CD4-positive, alpha-beta T cell treated with Interferon gamma for 1 hour (primary cell): ENCODE measurements at places on chromosomes 16 and 17.
A peak's percentile ranks its signal among the peaks of the same experiment; 100 is the strongest.

DNA sequence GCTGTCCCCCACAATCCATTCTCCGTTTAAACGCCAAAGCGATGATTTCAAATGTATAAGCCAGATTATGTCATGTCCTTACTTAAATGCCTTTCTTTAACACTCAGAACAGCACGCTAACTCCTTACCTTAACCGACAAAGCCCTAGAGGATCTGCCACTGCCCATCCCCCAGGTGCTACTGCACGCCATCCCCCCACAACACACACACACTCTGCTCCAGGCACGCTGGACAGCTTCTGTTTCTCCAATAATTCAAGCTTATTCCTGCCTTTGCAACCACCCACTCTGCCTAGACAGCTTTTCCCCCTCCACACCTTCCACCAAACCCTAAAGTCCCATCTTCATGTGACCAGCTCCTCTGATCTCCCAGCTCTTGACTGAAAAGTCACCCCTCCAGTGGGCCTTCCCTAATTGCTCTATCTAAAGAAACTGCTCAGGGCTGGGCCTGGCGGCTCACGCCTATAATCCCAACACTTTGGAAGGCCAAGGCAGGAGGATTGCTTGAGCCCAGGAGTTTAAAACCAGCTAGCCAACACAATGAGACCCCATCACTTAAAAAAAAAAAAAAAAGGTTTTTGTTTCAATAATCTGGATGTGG lies 38.9 kb upstream of the RPL38 start:
- no peak for DNase-seq

DNA sequence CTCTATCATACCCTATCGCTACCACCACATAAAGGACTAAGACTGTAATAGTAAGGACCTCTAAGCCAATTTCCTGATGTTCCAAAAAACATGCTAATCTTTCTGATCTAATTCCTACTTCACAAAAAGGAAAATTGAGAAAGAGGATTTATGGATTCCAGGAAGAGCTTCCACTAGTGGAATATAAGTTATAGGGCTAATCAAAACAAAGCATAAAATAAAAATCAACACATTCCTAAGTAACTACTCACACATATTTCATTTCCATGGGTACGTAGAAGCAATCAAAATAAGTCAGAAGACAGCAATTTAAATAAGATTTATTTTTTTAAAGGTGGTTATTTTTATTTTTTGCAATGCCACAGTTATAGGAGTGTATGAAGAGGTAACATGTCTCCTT lies 12.4 kb downstream of the CCDC43 start:
- no peak for DNase-seq

DNA sequence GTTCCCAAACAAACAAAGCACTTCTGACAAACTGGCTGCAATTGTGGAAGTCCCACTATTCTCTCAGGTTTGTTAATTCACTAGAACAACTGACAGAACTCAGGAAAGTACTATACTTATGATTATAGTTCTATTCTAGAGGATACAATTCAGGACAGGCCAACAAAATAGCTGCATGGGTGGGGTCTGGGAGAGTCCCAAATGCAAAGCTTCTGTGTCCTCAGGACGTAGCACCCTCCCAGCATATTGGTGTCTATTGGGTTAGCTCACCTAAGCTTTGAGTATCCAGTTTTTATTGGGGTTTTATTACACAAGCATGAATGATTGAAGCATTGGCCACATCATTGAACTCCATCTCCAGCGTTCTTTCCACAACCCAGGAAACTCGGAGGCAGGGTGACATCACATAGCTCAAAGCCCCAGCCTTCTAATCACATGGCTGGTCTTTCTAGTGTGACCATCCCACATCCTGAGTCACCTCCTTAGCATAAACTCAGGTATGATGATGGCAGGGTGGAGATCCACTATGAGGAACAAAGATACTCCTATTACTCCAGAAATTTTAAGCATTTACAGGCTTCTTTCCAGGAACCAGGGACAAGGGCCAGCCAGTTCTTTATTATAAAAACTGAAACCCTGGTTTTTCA lies 43.9 kb upstream of the CCNF start:
- DNase-seq: no peak

- DNase-seq: no peak
Measured at GRCh38 chr16:54651440-54652195, 279.0 kb upstream of the IRX5 start.

GRCh38 chr17:81393684-81394376 lies 1.4 kb upstream of the BAHCC1 start:
- peak; percentile 88 for DNase-seq

DNA sequence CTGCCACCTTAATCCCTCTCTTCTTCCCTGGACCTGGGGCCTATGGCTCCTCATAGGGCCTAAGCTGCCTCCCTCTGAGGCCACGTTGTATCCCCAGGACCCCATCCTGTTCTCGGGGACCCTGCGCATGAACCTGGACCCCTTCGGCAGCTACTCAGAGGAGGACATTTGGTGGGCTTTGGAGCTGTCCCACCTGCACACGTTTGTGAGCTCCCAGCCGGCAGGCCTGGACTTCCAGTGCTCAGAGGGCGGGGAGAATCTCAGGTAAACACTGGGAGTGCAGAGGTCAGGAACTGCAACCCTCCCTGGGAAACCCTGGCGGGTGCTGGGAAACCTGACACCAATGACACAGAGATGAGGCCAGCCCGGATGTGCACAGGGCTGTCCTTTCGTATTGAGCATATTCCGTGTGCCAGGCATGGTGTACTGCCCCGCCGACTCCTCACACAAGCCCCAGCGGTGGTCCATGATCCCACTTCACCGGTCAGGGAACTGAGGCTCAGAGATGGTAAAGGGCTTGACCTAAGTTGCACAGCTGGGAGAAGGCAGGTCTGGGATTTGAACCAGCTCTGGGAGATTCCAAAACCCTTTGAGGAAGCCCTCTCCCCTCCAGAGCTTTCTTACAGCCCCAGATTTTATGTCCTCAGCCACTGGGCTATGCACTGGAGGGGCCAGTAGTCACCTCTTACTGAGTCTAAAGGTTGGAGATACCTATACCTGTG lies 22.9 kb downstream of the ANKRD40 start:
- no peak for DNase-seq

- no peak for DNase-seq
Measured at GRCh38 chr16:14263011-14263410, 191.9 kb downstream of the MRTFB start.

DNA sequence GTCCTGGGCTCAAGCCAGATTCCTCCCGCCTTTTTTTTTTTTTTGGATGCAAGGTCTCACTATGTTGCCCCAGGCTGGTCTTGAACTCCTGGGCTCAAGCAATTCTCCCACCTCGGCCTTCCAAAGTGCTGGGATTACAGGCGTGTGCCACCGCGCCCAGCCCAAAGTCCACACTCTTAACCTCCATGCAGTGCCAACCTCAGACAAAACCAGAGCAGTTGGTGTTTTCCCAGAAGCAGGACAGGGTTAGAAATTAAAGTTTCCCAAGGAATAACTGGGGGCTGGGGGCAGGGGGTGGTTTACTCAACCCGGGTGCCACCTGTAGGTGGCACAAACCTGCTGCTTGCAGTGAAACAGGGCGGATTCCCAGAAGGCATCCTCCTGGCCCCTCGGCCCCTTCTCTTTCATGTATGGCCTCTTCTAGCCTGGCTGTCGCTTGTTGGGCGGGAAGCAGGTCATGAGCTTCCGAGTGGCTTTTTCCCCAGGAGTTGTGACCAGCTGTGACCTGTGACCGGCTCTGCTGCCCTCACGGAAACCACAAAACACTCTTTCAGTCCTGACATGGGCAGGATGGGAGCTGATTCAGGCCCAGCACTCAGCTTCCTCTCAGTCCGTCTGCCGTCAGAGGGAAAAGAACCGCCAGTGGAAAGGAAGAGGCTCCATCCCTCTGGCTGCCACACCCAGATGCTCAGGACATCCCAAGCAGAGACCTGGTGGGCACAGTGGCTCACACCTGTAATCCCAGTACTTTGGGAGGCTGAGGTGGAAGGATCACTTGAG lies 25.6 kb upstream of the USP7 start:
- no peak for DNase-seq

GRCh38 chr17:69779378-69780214 lies 295.4 kb upstream of the KCNJ16 start:
- DNase-seq: no peak

- no peak for DNase-seq
Measured at GRCh38 chr16:58194790-58195189, 3.1 kb downstream of the CSNK2A2 start.

DNA sequence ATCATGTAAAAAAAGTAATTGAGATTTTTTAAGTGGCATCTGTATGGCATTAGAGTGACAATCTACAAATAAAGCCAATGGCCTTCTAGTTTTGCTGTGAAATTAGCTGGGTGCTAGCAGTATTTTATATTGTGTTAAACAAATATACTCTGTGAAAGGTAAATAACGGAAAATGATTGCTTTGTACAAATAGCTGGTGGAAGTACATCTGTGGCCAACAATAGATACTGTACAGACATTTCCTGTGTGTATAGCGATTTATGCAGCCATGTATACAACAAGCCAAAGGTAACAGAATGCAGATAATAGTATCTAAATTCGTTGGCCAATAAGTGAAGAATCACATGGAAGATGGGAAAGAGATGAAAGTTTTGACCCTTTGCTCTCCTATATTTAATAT lies 26.6 kb downstream of the IQCK start:
- DNase-seq: no peak

DNA sequence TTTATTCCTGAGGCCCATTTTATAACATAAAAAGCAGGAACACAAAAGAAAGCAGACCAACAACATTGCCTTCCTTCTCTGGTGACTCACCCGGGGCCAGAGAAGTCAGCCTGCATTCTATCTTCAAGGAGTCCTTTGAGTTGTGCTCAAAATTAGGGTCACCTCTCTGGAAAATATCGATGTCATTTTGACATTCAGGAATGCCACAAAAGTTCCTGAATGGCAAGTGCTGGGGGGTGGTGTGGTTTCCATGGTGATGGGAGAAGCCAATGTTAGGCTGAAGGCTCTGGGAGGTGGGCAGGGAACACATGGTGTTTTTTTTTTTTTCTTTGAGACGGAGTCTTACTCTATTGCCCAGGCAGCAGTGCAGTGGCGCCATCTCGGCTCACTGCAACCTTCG lies 159.6 kb downstream of the HAPSTR1 start:
- no peak for DNase-seq

DNA sequence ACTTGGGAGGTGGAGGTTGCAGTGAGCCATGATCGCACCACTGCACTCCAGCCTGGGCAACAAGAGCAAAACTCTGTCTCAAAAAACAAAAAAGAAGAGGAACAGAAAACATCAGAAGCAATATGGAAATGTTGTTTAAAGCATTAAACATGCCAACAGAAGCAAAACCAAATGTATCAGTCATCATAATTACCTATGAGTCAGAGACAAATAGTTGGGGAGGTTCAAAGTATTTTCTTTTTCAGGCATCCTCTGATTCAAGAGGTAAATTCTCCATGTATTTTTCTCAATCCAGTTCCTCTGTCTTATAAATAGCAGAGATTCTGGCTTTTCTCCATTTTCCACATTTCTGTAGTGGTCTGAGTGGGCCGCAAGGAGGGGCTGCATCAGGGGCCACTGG lies 2.1 kb upstream of the TM4SF5 start:
- no peak for DNase-seq

DNA sequence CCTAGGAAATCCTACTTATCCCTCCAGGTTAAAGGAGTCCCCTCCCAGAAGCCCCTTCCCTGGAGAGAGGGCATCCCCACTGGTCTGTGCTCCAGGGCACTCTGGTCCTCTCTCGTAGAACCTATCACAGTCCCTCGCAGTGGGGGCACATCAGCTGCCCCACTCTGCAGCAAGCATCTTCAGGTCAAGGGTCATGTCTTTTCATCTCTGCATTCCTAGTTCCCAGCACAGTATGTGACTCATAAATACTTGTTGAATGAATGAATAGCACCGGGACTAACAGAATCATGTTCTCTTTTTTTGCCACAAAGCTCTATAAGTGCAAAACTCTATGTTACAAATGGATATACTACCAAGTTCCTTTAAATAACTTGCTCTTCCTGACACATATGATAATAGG lies 36.0 kb downstream of the RNF157 start:
- no peak for DNase-seq

- no peak for DNase-seq
Measured at GRCh38 chr16:53605356-53605755, 98.3 kb downstream of the RPGRIP1L start.

- no peak for DNase-seq
Measured at GRCh38 chr16:86086471-86086870, 187.5 kb downstream of the IRF8 start.

DNA sequence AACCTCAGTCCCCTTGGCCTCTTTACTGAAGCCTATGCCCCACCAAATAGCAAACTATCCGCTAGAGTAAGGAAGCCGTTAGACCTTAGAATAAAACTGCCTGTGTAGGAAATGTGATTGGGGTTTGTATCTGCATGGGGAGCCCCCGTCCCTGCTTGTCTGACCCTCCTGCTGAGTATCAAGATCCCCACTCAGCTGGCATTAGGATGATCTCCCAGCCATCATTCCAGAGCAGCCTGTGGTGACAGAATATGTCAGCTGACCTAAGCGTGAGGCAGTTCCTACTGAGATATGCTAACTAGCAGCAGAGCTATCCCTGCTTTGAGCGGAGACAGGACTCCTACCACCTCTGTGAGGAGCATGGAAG lies 645 bp upstream of the GFOD2 start:
- peak; percentile 4 for DNase-seq

GRCh38 chr17:2043785-2044184 lies 2.0 kb downstream of the OVCA2 start:
- no peak for DNase-seq

DNA sequence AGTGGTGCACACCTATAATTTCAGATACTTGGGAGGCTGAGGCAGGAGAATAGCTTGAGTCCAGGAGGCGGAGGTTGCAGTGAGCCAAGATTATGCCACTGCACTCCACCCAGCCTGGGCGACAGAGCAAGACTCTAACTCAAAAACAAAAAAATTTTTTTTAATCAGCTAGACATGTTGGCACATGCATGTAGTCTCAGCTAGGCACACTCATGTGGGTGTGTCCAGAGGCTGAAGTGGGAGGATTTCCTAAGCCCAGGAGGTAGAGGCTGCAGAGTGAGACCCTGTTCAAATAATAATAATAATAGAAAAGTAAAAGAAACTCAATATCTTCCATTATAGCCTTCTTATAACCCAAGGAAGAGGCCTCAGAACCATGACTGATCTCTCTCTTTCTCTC lies 11.5 kb upstream of the ARHGAP17 start:
- DNase-seq: no peak

DNA sequence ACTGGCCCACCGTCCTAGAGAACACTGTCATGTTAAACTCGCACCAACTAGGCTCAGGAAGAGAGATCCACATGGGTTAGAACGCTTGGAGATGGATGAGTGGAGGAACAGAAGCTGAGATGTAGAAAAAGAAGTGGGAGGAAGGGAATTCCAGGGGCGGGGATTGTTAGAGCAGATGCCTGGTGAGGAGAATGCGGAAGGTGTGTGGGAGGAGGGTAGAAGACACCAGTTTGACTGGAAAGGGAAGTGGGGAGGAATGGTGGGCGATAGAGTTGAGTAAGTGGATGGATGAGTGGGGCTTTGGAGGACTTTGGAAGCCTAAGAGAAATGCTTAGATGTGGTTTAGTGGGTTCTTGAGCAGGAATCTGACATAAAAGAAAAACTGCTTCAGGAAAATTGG lies 37.4 kb downstream of the DHX38 start:
- DNase-seq: no peak

GRCh38 chr16:49622421-49623402 lies 233.2 kb downstream of the ZNF423 start:
- no peak for DNase-seq
